ENCODE measurements at places on chromosomes 2 and 18.
A peak's percentile ranks its signal among the peaks of the same experiment; 100 is the strongest.

GRCh38 chr18:75624869-75625268, 197.4 kb upstream of the SMIM21 start:
- DNase-seq: no peak

DNA sequence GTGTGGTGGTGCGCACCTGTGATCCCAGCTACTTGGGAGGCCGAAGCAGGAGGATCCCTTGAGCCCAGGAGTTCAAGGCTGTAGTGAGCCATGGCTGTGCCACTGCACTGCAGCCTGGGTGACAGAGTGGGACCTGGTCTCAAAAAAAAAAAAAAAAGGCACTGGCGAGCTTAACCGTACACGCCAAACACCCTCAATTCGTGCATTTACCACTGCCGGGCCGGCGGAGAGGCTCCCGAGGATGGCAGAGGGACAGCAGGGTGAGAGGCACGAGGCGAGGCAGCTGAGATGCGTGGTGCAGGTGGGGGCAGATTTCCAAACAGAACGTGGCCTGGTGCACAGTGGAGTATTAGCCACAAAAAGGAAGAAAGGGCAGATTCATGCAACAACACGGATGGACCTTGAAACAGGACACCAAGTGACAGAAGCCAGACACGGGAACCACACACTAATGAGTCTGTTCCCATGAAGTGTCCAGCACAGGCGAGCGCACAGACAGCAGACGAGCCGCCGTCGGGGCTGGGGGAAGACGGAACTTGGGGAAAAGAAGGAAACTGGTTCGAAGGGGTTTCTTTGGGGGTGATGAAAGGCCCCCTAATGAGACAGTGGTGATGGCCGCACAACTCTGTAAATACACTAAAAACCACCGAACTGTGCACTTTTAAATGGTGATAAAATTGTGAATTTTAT, 27.4 kb downstream of the SLC66A2 start:
- no peak for DNase-seq

GRCh38 chr18:62991959-62992358, 276.6 kb downstream of the PHLPP1 start:
- DNase-seq: no peak

DNA sequence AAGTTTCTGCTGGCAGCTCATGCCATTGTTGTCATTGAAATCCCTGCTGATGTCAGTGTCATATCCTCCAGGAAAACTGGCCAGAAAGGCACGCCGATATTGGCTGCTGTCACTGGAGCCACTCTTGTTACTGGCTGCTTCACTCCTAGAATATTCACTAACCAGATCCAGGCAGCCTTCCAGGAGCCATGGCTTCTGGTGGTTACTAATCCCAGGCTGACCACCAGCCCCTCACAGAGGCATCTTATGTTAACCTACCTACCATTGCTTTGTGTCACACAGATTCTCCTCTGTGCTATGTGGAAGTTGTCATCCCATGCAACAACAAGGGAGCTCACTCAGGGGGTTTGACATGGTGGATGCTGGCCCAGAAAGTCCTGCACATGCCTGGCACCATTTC, 27.0 kb upstream of the MTX2 start:
- DNase-seq: no peak

DNA sequence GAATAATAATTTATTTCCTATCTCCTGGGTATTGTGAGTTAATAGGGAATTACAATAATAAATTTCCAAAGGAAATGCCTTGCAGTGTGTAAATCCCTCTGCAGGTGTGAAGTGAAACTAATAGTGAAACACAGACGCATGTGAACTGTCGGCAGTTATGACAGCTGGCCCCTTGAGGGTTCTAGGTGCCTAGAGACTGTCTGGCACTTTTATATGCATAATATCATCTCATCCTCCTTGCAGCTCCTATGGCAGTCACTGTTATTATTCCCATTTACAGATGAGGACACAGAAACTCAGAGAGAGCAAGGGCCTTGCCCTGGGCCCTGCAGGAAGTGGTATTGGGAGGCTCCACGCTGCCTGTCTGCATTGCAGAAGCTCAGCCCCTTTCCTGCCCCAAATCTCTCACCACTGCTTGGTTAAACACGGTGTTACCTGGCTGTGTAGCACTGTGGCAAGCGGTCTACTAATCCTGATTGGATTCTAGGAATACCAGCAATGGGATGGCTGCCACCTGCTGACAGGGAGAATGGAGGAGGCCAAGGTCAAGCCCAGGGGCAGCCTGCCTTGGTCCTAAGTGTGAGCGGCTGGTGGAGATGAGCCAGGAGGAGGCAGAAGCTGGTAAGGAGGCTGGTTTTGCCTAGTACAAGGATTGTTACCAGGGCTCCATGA, 32.8 kb upstream of the ACKR3 start:
- DNase-seq: no peak

- peak; percentile 66 for DNase-seq
Measured at GRCh38 chr18:63107171-63107845, 212.3 kb downstream of the BCL2 start.

Data from NCI-H2081 (cell line).